ENCODE measurements at places on chromosomes 3 and 15.

- no peak for DNase-seq
These were observed 6.4 kb upstream of the CSTA start for GRCh38 chr3:122318620-122319019.

- no peak for DNase-seq
These were observed 16.2 kb upstream of the PSTPIP1 start for GRCh38 chr15:76978522-76979330.

- no peak for DNase-seq
These were observed 21.0 kb downstream of the RARB start for GRCh38 chr3:25448750-25449692.

DNA sequence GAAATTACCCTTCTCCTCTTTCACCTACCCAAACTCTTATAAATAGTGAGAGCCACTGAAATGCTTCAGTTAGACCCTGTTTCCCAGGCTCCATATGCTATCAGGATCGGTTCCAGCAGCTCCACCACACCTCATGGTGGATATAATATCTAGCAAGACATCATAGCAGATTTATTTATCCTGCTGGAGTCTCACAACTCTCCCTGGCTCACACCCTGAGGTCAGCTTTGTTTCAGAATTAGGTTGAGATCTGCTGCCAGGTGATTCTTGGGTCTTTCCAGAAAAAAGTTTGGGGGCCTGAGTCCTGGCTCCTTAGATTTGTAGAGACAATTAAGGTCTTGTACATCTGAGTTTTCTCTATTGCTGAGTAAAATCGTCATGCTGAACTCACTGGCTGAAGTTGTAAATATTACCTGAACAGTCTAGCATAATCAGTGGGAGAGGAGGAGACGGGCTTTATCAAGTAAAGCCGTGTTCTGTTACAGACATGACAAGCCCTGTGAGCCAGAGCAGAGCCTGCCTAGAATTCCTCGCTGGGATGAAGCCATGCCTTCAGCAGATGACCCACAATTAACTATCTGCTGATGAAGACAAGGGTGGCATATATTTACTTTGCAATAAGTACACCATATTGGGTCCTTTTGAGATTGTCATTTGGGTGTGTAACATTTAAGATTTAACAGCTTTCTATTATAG is 131.6 kb downstream of the STAC start:
- DNase-seq, result no peak

DNA sequence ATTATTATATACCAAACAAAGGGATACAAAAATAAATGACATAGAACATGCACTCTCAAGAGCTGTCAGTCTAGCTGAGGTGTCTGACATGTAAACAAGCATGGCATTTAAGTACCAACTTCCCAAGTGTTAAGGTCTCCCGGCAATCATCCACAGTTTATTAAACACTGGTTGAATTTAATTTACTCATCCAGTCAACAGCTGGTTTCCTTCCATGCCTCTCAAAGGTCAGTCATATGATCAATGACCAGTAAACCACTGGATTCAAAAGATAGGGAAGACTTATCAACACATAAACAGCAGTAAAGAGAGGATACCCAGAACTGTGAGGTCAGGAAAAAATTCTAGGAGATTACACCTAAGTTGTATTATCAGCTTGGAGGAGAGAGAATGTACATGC is 80.4 kb downstream of the ADAM10 start:
- no peak for DNase-seq

- no peak for DNase-seq
These were observed 25.7 kb upstream of the GOLIM4 start for GRCh38 chr3:168121184-168122017.

GRCh38 chr15:47959617-47960413 is 161.0 kb upstream of the SLC24A5 start:
- no peak for DNase-seq

GRCh38 chr3:88828466-88828865 is 279.0 kb upstream of the EPHA3 start:
- DNase-seq, result no peak
